ENCODE measurements at places on chromosomes 12 and 14.

DNA sequence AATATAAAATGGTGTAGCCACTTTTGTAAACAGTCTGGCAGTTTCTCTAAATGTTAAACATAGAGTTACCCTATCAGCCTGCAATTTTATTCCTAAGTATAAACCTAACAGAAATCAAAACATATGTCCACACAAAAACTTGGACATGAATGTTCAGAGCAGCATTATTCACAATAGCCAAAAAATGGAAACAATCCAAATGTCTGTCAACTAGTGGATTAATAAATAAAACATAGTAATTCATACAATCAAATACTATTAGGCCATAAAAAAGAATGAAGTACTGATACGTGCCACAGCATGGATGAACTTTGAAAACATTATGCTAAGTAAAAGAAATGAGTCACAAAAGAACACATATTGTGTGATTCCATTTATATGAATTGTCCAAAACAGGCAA lies 196.5 kb downstream of the NUAK1 start:
- DNase-seq, result no peak

DNA sequence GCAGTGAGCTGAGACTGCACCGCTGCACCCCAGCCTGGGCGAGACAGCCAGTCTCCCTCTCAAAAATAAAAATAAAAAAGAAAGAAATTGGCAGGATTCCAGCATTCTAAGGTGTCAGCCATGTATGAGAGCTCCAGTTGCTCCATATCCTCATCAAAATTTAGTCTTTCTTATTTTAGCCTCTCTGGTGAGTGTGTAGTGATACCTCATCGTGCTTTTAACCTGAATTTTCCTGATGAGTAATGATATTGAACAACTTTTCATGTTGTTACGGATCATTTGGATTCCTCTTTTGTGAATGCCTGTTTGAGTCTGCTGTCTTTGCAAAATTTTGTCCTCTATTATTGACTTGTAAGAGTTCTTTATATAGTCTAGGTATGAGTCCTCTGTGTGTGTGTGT lies 28.5 kb downstream of the CCDC60 start:
- DNase-seq, result no peak

DNA sequence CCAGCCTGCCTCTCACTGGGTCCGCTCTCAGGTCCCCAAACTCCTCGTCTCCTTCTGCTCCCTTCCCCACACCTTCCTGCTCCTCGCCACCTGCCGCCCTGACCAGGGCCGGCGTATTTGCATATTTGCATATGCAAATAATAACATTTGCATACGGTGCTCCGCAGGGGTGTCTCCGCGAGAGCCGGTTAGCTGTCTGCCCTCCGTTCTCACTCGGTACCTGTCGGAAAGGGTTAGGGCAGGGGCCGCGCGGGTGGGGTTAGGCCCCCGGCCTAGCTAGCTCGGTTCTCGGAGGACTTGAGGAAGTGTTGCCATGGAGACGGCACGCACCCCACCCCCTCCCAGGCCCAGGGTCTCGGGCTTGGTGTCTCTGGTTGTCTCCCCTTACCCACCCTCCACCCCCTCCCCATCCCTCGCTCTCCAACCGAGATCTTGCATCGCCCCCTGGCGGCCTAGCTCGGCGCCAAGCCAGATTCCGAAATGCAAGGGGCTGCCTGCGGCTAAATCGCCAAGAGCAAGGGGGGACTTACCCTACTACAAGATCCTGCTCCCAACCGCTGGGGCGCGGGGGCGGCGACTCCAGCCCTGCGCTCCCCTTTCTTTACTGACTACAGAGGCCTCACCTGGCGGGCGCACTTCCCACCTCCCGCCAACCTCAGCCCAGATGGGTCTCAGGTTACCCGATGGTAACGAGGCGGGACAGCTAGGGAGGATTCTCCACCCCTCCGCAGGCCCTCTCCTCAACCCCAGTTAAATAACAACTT lies 8.1 kb downstream of the STAC3 start:
- peak; percentile 74 for DNase-seq

GRCh38 chr14:21105095-21105494 lies 4.2 kb downstream of the TMEM253 start:
- no peak for DNase-seq

- DNase-seq, result no peak
These were observed 536 bp upstream of the DAAM1 start for GRCh38 chr14:59187802-59188460.

DNA sequence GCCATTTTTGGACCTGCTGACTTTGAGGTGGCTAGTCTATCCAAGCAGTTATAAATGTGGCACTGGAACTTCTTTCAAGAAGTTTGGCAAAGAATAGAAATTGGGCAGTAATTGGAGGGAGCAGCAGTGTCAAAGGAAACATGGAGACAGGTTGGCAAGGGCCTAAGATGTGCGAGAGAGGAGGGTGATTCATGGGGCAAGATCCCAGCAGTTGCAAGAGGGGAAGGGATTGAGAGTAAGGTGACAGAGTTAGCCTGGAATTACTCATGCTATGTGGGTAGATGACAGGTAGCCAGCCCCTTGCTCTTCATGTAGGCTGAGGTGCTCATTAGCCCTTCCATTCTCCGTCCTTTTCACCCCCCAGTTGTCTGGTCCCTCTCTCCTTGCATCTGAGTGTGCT lies 42.2 kb downstream of the FBXL14 start:
- DNase-seq, result no peak

DNA sequence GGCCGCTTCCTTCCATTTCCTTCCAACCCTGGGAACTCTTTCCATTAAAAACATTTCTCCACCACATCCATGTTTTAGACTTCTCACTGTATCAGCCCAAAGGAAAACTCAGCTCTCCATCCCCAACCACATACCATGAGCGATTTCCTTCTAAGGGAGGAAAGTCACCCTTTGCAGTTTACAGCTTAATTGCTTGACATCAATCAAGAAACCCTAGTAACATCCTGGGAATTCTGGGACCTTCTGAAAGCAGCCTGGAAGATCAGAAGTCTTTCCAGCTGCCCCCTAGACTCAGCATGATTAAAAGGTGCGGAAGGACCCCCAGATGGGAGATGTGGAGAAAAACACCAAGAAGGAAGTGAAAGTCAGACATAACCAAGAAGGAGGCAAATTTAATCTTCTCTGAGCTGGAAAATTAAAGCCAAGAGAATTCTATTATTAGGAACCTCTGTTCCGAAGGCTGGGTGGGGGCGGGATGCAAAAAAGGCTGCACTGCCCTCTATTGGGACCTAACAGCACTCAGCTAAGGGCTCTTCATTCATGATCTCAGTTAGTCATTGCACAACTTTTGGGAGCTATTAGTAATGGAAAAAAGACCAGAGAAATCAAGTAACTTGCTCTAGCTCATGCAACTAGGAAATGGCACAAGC lies 73.3 kb upstream of the PLXNC1 start:
- peak; percentile 51 for DNase-seq

DNA sequence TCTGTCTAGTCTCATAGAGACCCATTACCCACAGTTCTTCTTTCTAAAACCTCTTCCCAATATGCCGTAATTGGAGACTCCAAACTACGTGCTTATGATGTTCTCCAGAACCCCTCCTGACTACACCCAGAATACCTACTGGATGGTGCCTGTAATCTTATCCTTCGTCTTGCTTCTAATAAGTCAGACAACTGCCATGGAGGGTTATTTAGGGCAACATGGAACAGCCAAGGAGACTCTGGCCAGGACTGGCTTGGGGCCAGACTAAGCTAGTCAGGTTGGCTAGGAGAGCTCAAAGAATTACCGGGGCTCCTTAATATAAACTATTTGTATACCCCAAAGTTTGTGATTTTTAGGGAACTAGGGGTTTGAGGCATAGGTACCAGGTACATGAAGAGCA lies 6.8 kb downstream of the PFKM start:
- no peak for DNase-seq

DNA sequence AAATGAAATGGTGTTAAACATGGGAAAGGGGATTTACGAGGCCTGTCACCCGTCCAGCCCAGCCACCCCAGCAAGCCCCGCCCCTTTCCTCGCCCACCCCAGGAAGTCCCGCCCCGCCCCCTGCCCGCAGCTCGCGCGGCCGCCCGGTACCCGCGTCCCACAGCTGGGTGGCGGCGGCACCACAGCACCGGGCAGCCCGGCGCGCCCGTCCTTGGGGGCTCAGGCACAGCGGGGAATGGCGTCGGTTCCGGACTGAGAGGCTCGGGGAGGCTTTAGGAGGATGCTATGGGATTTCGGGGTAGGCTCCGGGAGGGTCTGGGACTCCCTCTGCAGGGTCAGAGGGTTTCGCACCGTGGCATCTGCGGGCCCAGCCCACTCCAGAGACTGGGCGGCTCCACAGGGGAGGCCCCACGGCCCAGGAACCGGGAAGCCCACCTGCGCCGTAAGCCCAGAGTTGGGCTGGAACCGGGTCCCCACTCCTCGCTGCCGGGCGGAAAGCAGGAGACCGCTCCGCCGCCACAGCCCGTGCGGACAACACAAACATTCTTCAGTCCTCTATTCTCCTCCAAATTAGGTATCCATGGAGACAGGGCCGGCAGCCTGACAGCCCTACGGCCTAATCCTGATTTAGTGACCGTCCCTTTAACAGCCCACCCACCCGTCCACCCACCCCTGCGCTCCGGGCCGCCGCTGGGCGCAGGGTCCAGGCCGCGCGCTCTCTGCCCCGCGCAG lies 1.4 kb downstream of the FIGNL2 start:
- DNase-seq, result no peak

DNA sequence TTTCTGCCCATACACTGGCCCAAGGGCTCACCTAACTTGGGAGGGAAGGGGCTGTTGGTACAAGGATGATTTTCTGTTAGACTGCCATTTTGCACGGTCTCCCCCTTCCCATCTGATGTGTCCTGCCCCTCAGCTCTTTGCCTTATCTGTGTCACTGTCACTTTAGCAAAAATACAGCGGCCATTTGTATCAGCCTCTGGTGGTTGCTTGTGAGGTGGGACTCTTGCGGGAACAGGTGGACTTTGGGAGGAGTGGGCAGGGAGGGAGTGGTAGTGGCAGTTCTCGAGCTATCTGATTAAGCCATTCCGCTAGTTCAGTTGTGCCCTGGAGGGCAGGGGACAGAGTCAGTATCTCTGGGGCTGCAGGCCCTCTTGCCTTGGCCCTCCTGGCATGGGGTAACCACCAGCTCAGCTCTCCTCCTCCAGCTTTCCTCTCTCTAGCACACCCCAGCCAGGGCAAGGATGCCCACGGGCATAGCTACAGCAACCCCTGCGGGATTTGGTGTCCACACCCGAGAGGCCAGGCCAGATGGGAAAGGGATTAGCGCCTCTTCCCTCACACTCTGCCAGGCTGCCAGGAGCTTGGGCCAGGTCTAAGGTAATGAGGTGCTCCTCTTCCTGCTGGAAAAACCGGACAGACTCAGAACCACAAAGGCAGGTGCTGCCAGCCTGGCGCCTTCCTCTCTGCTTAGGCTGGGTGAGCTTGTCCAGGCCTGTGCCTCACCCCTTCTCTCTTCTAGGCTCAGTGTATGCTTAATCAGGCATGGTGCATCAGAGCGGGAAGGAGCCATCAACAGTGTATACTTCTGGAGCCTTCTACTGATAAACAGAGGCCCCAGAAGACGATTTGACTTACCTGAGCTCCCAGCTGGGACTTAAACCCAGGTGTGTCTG lies 8.7 kb downstream of the SLC48A1 start:
- no peak for DNase-seq

- no peak for DNase-seq
These were observed 21.9 kb downstream of the OR6J1 start for GRCh38 chr14:22622255-22622654.

GRCh38 chr14:95469134-95469481 lies 47.3 kb downstream of the SYNE3 start:
- no peak for DNase-seq

GRCh38 chr12:39157696-39158342 lies 252.4 kb upstream of the CPNE8 start:
- no peak for DNase-seq

DNA sequence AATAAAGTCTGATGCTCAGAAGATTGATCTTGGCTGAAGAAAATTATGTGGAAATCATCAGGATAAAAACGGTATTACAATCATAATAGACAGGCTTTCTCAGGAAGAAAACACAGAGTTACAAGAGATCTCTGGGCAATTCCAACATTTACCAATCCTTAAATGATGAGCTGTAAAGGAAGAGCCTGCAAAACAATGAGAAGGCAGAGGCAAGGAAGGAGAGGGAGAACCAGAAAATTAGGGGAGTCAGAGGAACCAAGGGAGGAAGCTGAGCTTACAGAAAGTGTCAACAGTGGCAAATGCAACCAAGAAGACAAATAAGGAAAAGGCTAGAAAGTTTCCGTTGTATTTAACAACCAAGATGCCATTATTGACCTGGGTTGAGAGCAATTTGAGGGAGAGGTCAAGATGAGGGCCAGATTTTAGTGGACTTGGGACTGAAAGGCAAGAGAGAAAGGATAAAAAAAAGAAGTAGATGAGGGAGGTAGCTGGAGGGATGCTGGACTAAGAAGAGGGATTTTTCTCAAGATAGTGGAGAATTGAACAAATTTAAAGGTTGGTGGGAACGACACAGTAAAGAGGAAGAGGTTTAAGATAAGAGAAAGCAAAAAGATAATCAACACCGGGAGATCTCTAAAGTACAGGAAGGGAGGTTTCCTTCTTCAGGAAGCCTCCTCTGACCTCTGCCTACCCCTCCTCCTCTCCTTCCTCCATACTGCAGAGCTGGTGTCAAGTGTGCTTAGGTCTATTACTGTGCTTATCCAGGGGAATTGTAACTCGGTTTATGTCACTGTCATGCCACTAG lies 116.9 kb downstream of the DUSP6 start:
- DNase-seq, result no peak

DNA sequence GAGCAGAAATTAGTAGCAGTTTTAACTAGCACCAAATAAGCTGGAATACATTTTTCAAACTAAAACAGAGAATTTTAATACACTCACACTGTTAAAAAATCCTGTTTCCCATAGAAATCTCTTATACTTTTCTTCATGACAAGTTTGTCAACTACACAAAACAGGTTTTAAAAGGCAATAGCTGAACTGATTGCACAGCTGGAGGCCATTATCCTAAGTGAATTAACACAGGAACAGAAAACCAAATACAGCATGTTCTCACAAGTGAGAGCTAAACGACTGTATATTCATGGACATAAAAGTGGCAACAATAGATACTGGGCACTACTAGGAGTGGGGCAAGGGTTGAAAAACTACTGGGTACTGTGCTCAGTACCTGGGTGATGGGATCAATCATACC lies 11.6 kb upstream of the HAL start:
- no peak for DNase-seq

GRCh38 chr12:130398100-130398848 lies 60.6 kb downstream of the PIWIL1 start:
- DNase-seq, result no peak
